Activated CD4-positive, alpha-beta memory T cell treated with anti-CD3 and anti-CD28 coated beads for 36 hours (primary cell): ENCODE measurements at places on chromosomes 7 and 10.

DNA sequence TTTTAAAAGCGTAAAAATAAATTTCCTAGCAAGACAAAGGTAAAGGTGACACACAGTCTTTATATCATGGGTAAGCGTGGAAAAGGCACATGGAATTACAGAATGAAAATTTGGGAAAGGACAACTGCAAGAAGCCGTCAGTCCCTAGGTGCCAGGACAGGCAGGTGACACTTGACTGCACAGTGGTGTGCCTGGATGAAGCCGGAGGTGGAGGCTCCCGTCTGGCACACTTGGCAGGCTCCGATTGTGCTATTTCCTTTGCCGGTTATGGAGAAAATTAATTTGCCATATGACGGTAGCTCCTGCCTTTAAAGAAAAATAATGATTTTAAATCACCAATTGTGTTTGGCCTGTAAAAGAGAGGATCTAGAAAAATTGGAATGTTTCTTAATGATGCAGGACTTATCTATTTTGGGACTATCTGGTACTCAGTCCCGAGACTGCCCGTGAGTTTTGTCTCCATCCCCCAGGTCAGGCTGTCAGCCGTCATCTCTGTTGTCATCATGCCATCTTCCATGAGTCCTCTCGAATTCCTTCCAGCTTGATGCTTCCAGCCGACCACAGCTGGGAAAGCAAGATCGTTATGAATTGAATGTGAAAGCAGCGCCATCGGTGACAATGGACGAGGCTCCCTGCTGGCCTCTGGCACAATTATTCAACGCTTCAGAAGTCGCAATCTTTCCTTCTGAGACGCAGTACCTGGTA is 56.2 kb upstream of the MGMT start:
- DNase-seq = no peak

GRCh38 chr10:132910901-132911785 is 31.2 kb downstream of the CFAP46 start:
- DNase-seq = no peak

DNA sequence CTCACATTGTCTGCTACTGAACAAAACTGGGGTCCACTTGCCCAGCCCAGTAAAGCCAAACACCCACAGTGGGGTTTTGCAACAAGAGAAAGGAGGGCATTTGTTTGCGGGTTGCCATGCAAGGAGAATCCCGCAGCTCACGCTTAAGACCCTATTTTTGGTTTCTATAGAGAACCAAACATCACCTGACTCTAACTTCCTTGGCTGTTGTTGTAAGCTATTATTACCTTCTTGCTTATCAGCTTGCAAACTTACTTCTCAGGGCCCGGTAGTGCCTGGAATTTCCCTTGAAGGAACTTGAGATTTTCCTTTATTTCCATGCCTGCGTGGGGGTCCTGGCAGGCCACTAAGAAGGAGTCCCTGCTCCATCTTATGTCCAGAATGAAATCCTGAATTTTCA is 20.7 kb downstream of the IFIT3 start:
- no peak for DNase-seq

DNA sequence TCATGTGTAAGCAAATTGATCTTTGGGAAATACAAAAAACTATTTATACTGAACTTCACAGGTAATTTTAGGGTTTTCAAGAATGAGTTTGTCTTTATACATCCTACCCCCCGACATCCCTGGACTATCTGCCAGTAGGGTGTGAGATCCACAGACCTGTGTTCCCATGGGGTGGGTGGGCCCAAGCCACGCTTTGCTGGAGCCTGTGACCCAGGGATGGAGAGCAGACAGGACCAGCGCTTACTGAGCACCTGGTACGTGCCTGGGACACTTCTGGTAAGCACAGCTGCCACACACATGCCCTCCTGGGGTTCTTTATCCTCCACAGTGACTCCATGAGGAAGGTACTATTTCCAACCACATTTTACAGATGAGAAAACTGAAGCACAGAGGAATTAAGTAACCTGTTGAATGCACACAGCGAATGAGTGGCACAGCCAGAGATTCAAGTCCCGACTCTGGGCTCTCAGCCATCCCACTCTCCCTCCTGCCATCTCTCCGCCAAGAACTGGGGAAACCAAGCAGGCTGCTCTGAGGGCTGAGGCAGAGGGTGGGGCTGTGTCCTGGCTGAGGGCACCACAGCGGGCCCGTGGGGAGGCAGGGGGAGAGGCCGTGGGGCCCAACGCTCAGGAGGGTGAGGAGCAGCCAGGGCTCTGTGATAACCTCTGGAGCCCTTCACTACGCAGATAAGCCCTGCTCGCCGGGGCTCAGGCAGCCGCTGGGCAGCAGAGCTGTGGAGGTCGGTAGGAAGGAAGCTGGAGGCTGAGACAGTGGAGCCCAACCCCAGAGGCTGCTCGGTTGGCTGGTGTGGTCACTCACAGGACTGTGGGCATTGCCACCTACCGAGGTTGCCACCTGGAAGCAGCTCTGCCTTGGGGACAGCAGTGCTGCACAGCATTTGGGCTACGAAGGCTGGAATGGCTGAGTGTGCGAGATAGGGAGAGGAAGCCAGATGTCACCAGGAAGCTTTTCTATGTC is 124.2 kb downstream of the ARHGAP22 start:
- DNase-seq = no peak

GRCh38 chr7:88432301-88432700 is 125.6 kb upstream of the STEAP4 start:
- no peak for DNase-seq

DNA sequence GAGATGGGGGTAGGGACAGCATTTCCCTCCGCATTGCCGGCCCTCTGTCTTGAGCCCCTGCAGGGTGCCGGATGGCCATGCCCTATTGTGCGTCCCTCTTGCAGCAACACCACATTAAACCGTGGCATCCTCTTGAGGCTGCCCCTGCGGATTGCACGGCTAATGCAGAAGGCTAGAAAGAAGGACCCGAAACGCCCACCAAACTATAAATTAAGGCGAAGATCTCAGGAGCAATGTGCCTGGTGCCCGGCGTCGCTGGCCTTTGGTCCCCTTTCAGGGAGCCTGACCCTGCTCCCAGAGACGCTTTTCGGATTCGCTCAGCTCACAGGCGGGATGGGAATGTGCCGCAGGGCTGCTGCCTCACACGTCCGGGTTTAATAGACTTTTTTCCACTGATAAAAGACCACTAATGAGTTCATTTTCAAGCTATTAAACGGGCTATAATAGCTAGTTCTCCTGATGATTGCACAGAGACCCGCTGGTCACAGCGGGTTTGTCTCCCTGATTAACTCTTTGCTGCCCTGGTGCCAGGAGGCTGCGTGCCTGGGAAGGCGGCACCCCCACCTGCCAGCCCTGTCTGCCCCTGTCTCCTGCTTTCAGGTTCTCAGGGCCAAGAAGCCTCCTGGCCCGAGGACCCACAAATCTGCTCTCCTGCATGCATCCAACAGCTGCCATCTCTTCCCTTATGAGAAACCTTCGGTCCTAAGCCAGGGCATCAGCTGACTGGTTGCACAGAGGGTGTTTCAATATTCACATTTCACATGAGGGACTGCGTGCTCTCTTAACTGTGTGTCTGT is 128.3 kb downstream of the ADARB2 start:
- DNase-seq = no peak
